Activated T-cell treated with anti-CD3 and anti-CD28 coated beads for 4 hours (primary cell): ENCODE measurements at places on chromosomes 2 and 18.

- DNase-seq: no peak
Observed at GRCh38 chr2:170813611-170814532, 2.8 kb upstream of the GAD1 start.

- no peak for DNase-seq
Observed at GRCh38 chr2:128668946-128669345, 350.3 kb upstream of the HS6ST1 start.

GRCh38 chr2:199690225-199690624 is 160.8 kb downstream of the FTCDNL1 start:
- DNase-seq: no peak

DNA sequence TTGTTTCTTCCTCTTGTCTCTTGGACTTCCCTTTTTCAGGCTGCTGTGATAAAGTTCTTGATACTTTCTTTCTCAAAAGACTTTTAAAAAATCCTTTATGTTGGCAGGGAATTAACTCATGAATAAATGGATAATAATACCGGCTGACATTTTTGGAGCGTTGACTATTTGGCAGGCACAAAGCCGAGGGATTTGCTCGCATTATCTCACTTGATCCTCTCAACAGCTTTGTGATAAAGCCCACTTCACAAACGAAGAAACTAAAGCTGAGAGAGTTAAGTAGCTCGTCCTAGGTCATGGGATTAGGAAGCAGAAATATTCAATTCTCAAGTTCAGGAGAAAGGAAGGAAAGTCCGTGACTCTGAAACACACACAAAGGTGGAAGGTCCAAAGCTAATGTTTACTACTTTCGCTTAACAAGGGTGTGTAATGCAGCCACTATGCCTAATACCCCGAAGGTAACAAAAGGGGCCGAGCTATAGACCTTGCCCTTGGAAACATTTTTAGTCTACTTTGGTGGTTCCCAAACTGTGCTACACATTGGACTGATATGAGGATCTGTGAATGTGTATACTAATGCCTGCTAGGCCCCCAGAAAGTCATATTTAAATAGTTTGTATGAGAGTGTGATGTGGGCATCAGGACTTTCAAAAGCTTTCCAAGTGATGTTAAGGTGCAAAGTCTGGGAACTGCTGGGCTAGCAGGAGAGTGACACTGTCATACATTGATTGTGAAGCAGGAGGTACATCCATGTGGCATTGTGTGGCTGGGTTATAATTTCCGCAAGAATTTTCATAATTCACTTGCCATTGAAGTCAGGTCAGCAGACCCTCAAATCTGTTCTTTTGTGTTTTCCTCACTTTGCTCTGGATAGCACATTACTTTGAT is 508.4 kb downstream of the PLCL1 start:
- no peak for DNase-seq

GRCh38 chr2:134244587-134244986 is 9.3 kb upstream of the MGAT5 start:
- DNase-seq: no peak

DNA sequence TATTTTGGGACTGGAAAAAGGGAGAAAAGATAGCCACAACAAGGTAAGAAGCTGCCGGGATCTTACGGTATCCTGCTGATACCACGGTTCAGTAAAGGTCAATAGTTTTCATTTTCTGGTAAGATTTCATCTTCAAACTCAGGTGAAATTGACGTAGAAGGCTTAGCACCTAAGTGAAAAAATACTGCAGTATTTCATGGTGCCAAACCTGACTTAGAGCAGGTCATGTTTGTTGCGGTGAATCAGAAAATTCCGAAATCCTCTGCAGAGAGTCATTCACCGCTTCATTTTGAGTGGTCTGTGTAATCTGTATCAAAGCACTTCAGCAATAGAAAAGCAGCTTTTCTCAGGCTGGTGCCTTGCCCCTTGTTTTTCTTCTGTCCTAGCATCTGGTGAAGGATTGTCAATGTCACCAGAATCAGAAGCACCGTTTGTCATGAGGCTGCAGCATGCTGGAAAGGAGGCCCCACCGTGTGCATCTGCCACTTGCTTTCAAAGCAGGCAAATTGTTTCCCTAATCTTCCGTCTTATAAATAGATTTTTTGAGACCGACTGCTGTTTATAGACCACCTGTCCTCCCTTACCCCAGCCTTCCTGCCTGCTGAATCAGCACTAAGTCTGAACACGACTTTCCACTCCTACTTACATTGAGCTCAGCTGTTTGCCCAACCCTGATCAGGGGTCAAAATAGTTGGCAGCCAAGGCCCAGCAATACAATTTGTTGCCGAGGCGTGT is 156.3 kb downstream of the EML6 start:
- DNase-seq: no peak

DNA sequence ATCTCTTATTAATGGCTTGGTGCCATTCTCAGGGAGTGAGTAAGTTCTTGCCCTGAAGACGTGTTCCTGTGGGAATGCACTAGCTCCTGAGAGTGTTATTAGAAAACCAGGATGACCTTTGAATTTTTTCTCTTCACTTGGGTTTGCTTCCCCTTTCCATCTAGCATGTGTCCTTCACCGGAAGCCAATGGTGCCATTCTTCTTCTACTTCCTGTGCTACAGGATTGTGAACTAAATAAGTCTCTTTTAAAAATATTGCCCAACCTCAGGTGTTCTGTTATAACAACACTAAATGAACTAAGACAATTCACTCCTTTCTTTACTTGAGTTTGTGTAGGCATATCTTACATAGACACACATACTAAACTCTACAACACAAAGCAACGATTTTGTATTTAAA is 447.0 kb downstream of the SOX11 start:
- no peak for DNase-seq

DNA sequence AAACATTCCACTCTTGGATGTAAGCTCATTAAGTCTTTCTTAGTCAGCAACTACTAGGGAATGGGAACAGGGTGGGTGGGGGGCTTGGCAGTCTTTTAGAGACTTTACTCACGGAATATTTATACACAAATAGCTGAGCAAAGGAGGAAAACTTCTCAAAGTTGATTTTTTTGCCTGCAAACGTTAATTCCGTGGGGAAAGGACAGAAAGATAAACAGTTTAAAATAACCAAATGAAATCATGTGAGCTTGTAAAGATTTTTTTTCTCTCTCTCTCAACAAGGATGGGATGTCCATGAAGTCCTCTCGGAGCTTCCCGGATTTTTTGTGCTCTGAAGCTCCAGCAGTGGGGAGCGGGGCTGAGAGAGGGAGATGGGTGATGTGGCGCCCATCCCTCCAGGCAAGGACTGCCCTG is 32.2 kb upstream of the MAT2A start:
- DNase-seq: no peak

GRCh38 chr2:8954990-8955389 is 48.5 kb downstream of the MBOAT2 start:
- no peak for DNase-seq

- DNase-seq: no peak
Observed at GRCh38 chr2:181516992-181517391, 59.8 kb downstream of the ITGA4 start.

DNA sequence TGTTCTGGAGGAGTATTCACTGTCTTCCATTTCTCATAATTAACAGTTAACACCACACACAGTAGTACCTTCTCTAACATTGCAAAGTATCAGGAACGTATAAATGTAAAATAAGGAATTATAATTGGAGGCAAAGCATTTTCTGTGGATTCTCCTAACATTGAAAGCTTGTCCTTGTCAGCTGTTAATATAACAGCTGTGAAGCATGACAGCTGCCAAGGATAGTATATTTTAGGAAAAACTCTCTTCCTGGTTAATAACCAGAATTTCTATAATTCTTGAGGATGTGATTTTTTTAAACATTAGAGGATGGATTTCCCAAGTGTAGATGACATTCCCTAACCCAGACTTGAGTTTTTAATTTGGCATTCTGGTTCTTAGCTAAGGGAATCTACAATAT is 110.3 kb downstream of the EPC2 start:
- DNase-seq: no peak

DNA sequence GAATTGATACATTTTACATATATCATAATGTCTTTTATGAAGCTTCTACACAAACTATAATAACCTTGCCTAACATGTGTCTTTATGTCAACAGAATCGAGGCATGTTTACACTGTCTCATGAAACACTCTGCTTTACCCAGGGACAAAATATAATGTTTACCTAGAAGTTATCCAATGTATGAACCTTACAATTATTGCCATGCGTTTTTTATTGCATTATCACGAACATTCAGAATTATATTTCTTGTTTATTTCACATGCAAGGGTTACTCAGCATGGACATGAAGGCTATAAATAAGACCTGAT is 19.8 kb downstream of the LONRF2 start:
- no peak for DNase-seq

DNA sequence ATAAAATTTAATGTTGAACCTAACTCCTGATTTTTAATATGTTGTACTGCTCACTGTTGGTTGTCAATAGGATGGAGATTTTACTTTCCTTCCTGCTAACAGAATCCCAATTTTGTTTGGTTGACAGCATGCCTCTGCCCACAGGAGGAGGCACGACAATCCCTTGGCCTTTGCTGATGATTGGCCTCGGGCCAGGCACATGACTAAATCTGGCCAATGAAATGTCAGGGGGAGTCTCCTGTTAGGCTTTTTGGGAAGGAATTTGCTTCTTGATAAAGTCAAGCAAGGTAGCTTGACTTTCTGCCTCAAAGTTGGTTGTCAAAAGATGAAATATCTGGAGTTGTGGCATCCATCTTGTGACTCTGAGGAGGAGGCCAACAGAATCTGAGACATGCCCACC is 6.8 kb upstream of the TGFA start:
- no peak for DNase-seq

DNA sequence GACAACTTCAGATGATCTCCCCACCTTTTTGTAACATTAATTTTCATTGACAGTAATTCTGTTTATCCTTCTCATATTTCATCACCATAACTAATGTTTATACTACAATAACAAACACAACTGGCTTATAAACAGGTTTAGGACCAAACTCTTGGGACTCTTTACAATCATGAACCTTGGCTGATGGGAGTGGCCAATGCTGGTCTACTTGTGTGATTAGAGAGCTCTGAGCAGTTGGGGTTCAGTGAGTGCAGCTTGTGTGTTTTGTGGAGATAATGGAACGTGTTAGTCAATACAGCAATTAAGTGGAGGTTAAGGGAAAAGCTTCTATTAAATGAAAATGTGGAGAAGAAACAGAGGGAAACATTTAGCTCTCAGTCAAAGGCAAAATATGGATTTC is 207.1 kb downstream of the SPAG16 start:
- DNase-seq: no peak

DNA sequence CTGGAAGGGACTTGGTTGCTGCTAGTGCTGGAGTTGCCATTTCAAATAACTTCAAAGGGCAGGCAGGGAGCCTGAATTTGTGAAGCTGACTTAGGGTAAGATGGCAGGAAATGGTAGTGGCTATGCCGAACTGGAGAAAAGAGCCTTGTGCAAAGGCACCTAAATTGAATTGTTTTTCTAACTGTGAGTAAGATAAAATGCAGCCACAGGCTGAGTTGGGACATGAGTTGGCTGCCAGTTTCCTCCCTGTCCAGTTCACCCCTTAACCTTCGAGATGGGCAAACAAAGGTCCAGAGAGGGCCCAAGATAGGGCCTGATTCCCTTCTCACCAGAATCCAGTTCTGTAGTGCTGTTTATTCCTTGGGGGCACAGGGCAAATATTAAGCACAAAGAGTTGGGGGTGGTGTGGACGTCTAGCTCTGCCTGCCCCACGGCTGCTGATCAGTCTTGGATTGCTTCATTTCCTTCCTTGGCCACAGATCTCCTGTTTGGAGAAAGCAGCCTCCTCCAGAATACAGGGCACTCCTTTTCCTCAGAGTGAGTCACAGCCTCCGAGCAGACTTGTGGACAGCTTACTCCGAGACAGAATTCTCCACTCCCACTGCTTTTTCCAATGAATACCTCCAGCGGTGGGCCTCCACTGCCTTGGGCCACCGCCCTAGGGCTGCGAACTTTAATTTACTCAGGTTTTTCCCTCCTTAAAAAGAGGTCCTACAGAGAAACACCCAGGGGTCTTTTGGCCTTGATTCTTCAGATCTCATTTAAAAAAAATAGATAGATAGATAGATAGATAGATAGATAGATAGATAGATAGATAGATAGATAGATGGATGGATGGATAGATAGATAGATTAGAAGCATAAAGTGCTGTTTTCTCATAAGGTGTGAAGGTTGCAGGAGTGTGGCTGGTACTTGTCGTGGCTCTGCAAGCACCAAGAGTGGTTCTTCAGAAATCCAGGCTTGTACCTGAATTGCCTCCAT is 18.4 kb upstream of the SLC20A1 start:
- DNase-seq: no peak

- DNase-seq: no peak
Observed at GRCh38 chr2:63403820-63404219, 184.5 kb downstream of the WDPCP start.

GRCh38 chr2:171083451-171083850 is 77.2 kb downstream of the TLK1 start:
- DNase-seq: no peak

GRCh38 chr2:18265614-18266586 is 294.6 kb downstream of the RDH14 start:
- no peak for DNase-seq

GRCh38 chr2:128608921-128609880 is 290.5 kb upstream of the HS6ST1 start:
- no peak for DNase-seq

- no peak for DNase-seq
Observed at GRCh38 chr2:216405588-216405987, 6.7 kb upstream of the SMARCAL1 start.

GRCh38 chr18:70116949-70117348 is 88.5 kb downstream of the RTTN start:
- DNase-seq: no peak

GRCh38 chr2:144477281-144477956 is 42.5 kb downstream of the ZEB2 start:
- no peak for DNase-seq
